Activated T-helper 9 cell treated with anti-CD3 and anti-CD28 coated beads, Interleukin-2, amount 50 U/mL, for 16 hours (primary cell): ENCODE measurements at places on chromosomes 3 and 15.

- no peak for DNase-seq
Observed at GRCh38 chr3:54862526-54862925, 65.3 kb downstream of the LRTM1 start.

DNA sequence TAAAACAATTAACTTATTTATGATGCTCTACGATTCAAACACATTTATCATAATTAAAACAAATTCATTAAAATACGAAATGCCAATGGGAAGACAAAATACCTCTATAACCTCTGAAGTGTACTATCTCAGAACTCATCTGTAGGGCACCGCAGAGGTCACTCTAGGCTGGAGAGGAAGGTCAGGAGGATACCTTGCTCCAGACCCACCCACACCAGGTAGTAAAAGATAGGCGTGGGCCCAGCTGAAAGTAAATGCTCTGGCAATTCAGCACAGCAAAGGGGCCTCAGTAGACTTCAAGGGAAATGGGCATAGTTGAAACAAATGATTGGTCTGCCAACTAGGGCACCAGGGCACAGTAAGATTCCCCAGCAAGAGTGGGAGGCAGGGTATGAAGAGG, 26.0 kb upstream of the SPPL2A start:
- no peak for DNase-seq

- no peak for DNase-seq
Observed at GRCh38 chr3:128523591-128523990, 30.6 kb upstream of the GATA2 start.

DNA sequence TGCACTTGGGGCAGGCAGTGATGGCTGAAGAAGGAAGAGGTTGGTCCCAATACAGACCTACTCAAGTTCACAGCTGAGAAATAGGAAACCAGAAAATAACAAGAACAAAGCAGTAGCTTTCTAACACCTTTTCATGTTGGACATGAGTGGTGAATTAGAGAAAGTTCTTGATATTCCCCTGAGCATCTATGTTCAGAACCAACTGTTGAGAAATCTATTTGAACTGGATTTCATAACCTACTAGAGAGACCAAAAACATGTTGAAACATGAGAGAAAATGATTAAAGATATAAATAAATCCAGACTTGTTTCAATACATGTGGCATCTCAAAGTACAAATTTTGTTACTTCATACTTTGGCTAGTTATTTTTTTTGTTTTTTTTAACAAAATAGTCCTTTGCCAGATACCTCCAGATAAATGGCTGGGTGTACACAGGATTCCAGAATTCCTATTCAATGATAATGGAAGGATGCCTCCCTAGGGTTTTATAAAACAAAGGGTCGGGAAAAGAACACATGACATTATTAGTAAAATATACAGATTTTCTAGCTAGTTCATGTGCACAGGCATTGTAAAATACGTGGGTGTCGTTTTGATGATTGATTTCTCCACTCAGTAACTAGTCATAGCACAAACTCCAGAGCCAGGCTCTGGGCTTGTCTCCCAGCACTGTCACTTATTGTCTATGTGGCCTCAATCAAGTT, 34.4 kb upstream of the TNFSF10 start:
- no peak for DNase-seq

GRCh38 chr15:92881211-92881754, 18.8 kb upstream of the CHD2 start:
- no peak for DNase-seq

DNA sequence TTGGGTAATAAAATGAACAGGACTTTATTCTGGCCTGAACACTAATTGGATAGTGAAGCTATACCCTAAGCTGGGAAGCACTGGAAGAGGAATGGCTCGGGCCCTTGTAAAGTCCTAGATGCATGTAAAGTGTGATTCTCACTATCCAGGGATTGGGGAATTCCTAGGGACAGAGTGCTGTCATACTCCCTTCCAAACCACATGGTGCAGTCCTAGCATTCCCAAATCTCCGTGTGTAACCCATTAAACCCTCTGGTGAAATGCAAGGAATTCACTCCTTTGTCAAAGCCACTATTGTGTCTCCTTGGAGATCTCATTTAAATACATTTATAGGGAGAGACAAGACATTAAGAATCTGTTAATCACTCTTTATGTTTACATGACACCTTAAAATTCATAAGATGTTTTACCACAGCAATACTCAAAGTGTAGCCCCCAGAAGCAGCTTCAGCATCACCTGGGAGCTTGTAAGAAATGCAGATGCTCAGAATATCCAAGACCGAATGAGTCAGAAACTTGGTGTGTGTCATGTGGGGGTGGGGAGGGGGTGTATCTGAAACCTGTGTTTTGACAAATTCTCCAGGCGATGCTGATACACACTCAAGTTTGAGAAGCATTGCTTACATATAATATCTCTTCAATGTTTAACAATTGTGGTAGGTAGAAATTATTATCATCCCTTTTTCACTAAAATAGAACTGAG, 121.8 kb upstream of the NPHP3 start:
- no peak for DNase-seq
